ENCODE measurements at places on chromosomes 6 and 20. TPM values are rescaled to one million over a fixed set of nuclear protein-coding genes. Genes with fewer than 3 reads are reported as not detected.

DNA sequence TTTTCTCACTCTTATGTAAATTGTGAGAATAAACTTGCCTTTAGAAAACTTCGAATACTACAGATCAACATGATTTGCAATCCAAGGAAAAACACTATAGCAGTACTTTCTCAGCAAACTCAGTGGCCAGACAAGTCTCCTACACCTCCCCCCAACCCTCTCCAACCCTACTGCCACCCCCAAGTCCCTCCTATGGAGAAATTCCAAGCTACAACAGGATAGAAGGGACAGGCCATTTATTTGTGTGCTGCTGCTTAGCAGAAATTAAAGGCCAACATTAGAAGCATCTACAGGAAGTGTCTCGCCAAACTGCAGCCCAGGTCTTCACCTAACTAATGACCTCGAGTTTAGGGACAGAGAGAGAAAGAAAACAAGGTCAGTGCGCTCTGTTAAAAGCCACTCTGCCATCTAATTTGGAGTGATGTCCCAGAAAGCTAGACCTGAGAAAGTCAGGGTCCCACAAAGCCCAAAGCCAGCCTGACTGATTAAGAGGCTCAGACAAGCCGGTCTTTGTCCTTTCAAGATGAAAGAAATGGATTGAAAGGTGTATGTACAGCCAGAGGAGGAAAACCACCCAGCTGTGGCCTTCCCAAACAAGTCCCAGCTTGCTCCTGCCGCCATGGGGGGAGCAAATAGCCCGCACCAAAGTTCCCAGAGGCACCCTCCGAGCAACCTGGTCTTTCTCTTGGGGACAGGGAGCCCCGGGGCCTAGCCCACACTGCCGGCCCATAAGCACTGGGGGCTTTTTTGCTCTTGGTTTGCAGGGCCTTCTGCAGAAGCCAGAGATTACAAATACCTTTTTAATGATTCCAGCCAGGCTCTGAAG, 3.4 kb downstream of the BMP7 start:
- no peak for DNase-seq

GRCh38 chr20:3760655-3761348, 6.8 kb downstream of the ADISSP start:
- no peak for DNase-seq

EFCAB8 gene
- 0.15 TPM for total RNA-seq

TMEM242 gene
- 6.8 TPM for total RNA-seq

HNF4A gene
- total RNA-seq = 189 TPM

TSHZ2 gene
- 19.0 TPM for total RNA-seq

PPP1R3D gene
- 0.78 TPM for total RNA-seq

- no peak for DNase-seq
Observed at GRCh38 chr6:157150076-157150475, 173.2 kb downstream of the TMEM242 start.

C6orf141 gene
- total RNA-seq = 0.48 TPM

TCF21 gene
- 0.78 TPM for total RNA-seq

KATNA1 gene
- total RNA-seq = 6.1 TPM

PDE10A gene
- total RNA-seq = 0.45 TPM

WFDC10B gene
- not detected for total RNA-seq

GRM1 gene
- not detected for total RNA-seq

SEMG1 gene
- total RNA-seq = not detected

- no peak for DNase-seq
Observed at GRCh38 chr20:51345601-51346101, 196.9 kb downstream of the NFATC2 start.

NKX2-4 gene
- total RNA-seq = not detected

PNPLA1 gene
- not detected for total RNA-seq

DNA sequence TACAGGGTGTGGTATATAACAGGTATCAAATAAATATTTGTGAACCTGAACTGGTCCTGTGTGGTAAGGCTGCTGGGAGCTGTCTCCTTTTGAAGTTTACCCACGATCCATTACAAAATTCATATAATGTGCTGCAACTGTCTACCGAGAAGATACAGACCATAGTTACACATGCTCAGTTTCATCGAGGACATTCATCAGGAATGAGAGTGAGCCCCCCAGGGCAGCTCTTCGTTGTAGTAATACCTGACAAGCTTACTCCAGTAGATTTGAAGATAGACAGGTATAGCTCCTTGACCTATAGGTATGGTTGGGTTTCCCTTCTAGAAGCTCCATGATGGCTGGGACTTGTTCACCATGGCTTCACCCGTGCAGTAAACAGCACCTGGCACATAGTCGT, 25.7 kb downstream of the ARMC2 start:
- no peak for DNase-seq

ZKSCAN4 gene
- 2.6 TPM for total RNA-seq

DNA sequence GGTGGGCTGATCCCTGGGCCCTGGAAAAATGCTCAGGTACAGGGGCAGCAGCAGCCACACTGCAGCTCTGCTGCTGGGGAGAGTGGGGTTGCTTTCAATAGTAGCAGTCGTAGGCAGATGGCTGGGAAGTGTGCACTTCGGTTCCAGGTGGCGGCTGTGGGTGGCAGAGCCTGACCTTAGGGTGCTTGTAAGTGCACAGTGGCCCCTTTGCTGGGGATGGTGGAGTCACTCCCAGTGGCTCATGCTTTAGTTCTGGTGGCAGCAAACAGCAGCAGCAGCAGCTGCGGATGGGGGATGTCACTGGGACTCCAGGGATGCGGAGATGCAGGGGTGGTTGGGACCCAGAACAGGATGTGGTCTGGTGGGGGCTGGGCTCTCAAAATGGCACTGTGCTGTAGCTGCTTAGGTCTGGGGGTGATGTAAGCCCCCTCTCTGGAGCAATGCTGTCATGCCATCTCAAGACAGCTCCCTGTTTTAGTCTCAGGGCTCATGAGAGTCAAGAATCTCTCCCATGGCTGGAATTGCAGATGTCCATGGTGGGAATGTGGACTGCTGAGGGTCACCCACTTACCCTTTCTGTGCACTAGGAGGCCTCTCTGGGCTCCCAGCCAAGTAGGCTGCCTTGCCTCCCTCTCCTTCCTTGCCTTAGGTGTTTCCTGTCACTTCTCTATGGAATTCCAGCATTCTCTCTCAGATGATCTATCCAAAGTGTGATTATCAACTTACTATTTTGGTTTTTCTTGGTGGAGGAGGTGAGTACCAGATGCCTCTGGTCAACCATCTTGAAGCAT, 146.7 kb upstream of the SLC22A23 start:
- no peak for DNase-seq

SEL1L2 gene
- not detected for total RNA-seq

- no peak for DNase-seq
Observed at GRCh38 chr6:90028995-90029635, 134.8 kb downstream of the GJA10 start.

All from left lobe of liver (tissue), 2 donors.